ENCODE measurements at places on chromosomes 16 and 17.

DNA sequence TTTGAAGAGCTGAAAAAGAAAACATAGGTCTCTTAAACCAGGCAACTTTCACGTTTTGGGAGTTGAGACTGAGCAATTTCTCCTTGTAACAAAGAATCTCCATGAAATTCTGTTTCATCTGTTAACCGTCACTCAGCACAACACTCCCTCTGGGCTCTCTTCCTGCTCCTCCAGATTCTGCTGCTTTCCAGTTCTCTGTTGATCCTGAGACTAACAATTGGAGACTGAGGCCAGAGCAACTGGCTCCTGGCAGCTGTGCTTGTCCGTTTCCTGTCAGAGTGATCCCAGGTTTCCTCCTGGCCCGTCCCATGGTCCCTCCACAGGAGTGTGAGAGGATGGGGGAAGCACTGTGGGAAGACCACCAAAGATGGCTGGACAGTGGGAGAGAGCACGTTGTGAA is 32.5 kb downstream of the IST1 start:
- no peak for DNase-seq

- no peak for DNase-seq
These were observed 430.4 kb upstream of the CDH5 start for GRCh38 chr16:65936096-65936495.

DNA sequence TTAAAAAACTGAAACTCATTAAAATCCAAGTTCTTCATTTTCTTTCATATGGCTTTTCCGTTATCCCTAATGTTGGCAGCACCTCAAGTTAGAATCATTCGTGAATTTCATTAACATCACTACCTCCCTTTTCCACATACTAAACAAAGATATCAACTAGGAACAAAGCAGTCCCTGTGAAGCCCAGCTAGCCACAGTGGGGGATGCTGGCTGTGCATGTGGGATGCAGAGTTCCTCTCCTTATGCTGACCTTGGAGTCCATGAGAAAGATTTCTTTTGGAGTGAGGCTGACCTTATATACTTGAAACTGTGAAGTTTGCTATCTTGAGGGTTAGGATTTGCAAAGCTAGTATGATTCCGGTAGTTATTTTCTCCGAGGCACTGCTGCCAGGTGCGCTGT is 117.6 kb downstream of the TANGO6 start:
- DNase-seq = no peak

- no peak for DNase-seq
These were observed 65.1 kb downstream of the WSCD1 start for GRCh38 chr17:6135236-6135635.

GRCh38 chr17:50762177-50762576 is 5.1 kb downstream of the ANKRD40CL start:
- no peak for DNase-seq

DNA sequence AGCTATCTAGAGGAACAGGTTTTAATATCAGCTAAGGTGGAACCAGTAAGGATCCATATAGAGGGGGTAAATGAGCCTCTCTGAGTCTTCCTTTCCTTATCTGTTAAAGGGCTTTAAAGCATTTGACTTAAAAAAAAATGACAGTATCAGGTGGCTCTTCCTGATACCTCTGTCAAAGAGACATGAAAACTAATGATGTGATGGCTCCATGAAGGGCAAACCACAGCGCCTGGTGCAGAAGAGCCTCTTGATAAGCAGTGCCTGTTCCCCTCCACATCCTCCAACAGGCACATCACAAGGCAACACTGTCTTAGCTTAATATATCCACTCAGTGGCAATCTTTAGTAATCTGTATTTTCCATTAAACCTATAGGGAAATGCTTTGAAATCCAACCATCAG is 68.9 kb downstream of the USP31 start:
- DNase-seq = no peak
